ENCODE measurements at places on chromosomes 3 and 15.

DNA sequence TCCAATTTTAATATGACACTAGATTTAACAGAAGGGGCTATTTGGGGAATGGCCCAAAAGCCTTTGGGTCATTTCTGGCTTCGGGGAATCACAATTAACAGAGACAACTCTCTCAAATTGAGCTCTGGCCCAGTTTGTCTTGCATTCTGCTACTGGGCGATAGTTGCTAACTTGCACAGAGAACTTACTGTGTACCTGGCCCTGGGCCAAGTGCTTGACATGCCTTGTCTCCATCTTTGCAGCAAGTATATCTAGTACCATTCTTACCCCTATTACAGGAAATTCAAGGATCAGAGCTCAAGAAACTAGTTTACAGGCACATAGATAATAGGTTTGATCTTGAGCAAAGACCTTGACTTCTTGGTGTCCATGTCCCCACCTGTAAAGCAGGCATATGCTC, 175.7 kb downstream of the TMEM108 start:
- DNase-seq = no peak

- DNase-seq = no peak
Observed at GRCh38 chr15:35166730-35167359, 81.8 kb upstream of the NANOGP8 start.

DNA sequence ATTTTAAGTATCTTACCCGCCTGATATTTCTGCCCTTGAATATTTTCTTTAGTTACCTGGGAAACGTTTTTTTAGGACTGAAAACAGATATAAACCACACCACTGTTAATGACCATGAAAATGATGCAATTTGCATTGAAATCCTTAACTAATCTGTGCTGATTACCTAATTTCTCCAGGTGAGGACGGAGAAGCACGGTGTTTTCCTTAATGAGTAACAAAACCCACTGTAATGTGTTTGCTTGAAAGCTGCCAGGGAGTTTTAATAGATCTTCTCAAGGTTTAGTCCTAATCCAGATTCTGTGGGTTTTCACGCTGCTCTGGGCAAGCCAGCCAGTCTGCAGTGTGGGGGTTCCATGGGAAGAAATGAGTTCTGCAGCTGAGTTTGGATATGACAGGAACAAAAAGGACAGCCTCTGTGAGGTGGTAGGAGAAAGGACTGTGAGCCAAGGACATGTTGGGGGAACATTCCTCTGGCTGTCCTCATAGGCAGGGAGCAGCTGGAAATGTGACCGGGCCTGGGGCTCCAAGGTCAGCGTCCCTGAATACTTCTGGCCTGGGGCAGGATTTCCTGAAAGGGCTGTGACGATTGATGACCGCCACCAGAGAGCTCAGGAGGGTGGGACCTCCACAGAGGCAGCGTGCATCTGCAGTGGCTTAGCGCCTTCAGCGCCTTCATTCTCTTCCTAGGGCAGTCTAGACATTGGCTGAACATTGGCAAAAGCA, 18.6 kb downstream of the THSD4 start:
- DNase-seq = no peak

- DNase-seq = no peak
Observed at GRCh38 chr3:187750006-187750512, 4.8 kb upstream of the BCL6 start.

GRCh38 chr15:87631093-87631492, 625.4 kb downstream of the NTRK3 start:
- no peak for DNase-seq

DNA sequence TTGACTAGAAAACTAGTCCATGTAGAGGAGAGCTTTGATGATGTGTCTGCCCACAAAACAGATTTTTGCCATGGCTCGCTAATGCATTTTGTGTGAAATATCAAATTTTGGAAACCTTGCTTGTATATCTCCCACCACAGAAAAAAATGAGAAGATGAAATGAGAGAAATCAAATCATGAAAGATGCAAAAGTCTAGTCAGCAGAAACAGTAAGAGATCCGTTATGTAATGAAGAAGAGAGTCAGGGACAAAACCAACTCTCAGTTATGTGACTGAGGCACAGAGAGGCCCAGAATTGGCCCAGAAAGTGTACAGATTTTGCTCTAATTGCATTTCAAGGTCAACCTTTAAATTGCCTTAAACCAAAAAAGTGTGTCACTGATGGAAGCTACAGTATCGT, 107.0 kb downstream of the FILIP1L start:
- no peak for DNase-seq

GRCh38 chr3:8988384-8988655, 25.0 kb upstream of the RAD18 start:
- DNase-seq = no peak

GRCh38 chr3:128398586-128398985, 68.1 kb downstream of the DNAJB8 start:
- DNase-seq = no peak

- DNase-seq = no peak
Observed at GRCh38 chr3:25088284-25088683, 339.8 kb upstream of the RARB start.

GRCh38 chr3:24123596-24123995, 178.5 kb downstream of the NR1D2 start:
- DNase-seq = no peak

GRCh38 chr3:68249265-68249664, 594.9 kb upstream of the SUCLG2 start:
- no peak for DNase-seq

GRCh38 chr15:85954586-85954985, 125.1 kb upstream of the AGBL1 start:
- DNase-seq = no peak

DNA sequence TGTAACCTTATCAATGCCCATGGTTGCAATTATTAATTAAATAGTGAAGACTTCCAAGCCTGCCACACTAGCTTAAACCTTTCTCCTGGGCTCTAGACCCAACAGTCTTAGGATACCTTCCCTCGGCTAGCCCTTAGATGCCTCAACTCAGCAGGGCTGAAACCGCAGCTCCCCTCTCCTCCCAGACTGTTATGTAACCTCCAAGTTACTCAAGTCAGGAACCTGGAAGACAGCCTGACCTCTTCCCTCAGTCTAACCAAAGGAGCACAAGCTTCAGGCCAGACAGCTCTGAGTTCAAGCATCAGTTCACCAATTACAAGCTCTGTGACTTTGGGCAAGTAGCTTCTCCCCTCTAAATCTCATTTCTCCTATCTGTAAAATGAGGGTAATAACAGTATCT, 70.5 kb upstream of the HACD2 start:
- no peak for DNase-seq

- DNase-seq = no peak
Observed at GRCh38 chr15:38215707-38216106, 36.9 kb upstream of the SPRED1 start.

DNA sequence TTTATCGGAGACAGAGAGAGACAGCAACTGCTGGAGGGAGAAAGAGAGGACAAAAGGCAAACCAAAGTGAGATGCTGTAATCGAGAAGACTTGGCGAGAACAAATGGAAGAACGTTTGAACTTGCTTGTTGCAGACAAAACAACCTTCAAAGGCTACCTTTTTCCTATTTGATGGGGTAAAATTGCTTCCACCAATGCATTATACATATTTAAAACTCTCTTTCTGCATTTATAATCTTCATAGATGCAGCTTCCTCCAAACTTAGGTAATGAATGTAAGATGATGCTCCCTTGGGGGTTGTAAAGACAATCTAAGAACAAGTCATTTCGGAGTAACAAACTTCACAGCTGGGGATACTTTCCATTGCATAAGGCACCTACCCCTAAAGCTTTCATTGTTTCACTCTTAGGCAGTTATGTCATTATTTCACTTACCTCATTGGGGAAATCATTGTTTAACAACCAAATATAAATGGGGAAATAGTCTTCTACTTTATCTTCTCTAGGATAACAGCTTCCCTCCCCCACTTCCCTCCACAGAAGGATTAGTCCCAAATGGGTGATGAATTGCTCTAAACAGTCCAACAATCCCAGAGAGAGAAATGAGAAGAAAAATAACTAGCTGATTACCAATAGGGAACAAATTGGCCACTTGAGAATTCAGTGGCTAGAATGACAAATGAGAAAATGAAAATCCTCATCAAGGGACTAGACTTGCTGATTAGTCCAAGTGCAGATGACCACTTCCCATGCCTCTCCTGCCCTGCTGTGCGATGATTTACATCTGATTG, 269.8 kb upstream of the ADAMTS9 start:
- no peak for DNase-seq

DNA sequence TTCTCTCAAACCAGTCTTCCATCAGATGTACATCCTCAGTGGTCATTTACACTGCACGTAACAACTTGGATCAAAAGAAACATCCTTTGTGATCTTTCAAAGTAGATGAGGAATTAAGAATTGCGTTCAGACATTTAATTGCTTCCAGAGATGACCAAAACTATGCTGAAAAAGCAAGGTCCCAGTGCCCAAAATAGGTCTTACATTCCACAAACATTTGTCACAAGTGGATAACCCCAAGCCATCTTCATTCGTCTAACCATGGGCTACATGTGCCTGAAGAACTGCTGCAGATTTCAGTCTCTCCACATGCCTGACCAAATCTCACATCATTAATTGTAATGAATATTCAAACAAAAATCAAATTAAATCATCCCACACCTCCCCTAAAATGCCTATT, 273.6 kb downstream of the SHOX2 start:
- no peak for DNase-seq

DNA sequence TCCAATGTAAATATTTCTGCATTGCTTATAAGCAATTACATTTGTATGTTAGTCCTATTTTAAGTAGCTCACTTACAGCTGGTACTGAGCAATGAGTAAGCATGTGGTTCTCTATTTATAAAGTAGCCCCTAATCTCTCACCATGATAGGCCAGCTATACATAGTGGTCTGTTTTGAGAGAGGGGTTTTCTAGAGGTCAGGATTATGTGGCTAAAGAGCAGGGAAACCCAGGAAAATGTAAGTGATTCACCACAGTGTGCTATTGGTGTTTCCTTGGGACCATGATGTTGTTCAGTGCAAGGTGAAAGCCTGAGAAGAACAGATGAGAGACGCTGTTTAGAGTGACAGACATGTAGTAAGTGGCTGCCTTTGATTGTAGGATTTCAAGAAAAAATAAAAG, 26.4 kb downstream of the RBMS3 start:
- DNase-seq = no peak

DNA sequence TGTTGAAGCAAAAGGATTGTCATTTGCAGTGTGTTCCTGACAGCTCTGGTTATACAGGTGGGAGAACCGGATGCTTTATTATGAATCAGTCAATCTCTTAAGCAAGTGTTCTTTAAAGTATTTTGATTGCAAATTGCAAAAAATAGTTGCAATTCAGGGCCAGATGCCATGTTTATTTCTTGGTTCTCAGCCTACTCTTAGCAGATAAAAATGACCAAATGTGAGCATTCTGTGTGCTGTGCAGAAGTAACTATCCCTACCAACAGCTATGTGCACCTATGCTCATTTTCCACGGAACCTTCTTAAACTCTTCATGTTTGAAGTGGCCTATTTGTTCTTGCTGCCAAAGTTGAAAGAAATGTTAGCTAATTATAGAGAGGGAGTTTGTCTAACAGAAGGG, 262.3 kb upstream of the RASGRP1 start:
- DNase-seq = no peak

DNA sequence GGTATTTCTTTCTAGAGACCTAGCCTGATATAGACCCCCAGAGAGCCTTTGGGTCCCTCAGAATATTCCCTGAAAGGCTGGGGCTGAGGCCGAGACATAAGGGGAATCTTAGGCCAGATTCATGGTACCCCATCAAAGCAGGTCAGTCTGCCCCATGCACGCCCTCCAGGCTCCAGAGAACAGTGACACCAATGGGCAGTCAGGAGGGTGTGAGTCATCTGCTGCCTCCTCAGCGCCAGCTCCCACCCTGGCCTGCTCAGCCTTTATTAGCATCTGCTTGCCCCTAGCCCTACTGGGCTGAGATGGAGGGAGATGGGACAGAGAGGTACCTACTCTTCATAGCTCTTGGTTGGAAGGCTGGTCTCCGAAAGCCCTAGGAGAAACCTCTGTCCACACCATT, 14.3 kb upstream of the CAMKV start:
- no peak for DNase-seq

- DNase-seq = no peak
Observed at GRCh38 chr3:18572809-18573208, 147.7 kb upstream of the SATB1 start.

- no peak for DNase-seq
Observed at GRCh38 chr15:89387140-89387903, 52.7 kb upstream of the POLG start.

DNA sequence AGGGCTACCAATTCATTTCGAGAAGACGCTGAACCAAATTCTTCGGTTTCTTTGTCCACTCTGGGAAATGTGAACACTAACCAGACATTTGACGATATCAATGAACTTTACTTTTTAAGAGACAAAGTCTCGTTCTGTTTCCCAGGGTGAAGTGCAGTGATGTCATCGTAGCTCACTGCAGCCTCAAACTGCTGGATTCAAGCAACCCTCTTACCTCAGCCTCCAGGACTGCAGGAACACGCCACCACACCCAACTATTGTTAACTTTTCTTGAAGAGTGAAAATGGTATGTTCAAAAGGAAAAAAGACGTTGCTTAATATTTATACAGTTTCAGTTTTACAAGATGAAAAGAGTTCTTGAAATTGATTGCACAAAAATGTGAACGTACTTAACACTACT, 30.6 kb downstream of the MB21D2 start:
- no peak for DNase-seq

DNA sequence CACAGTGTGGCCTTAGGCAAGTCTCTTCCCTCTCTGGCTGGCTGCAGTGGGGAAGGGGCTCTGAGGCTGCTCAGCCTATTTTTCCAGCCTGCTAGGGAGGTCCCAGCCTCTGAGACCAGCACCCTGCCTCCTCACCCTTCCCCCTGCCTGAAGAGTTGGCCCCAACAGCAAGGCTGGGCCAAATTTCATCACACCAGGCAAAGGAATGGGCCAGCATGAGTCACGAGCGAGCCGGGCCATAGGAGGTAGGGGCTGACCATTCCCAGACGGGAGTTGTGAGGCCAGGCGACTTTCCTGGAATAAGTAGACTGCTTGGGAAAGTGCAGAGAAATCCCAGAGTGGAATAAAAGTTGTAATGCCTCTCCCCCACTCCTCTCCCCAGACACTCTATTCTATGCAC, 5.7 kb upstream of the FBLN2 start:
- no peak for DNase-seq

DNA sequence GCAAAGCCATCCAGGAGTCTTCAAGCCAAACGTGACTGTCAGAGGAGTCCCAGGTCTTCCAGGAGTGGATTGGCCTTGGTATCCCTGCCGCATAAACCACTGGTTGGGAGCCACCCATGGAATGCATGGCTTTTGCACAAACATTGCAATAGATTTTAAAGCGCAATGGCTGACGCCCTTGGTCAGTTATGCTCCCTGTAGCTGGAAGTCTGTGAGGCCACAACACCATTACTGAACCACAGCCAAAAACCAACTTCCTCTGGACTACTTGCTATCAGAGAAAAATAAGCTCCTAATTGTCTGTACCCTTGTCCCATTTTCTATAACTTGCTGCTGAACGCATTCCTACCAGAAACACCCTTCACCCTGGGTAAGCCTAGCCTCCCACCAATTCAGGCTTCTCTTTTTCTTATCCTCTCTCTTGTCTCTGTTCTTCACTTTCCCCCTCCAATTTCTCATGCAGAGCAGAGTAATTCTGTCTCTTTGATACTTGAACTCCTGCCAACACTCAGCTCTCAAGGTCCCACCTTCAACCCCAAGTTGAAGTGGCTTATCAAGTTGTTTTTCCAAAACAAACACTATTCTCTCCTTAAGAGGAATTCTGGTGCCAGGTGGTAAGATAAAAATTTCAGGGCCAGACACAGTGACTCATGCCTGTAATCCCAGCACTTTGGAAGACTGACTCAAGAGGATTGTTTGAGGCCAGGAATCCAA, 176.4 kb upstream of the UBE2E1 start:
- no peak for DNase-seq

Data from SIG-M5 (cell line).